ENCODE measurements at places on chromosomes 12 and 14.

GRCh38 chr14:51293149-51293911 is 53.3 kb downstream of the TMX1 start:
- DNase-seq, result no peak

- peak; percentile 60 for DNase-seq
Observed at GRCh38 chr12:110245369-110245772, 35.7 kb upstream of the ATP2A2 start.

DNA sequence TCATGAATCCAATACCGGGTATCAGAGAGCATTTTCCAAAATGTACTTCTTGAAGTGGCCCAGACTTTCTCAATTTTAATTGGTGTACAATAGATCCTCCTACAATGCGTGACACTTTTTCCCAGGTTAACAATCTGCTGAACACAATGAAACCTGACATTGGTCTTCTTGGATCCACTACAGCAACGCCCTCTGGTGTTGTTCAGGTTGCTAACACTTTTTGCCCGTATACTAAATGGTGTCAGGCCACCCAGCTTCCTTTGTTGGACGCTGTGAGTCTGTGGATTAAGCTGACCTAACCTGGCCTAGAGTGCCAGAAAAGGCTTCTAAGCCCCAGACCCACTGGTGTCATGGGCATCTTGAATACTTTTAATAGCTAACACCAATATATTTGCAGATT is 89.2 kb downstream of the KCNK10 start:
- DNase-seq, result peak; percentile 34

- DNase-seq, result no peak
Observed at GRCh38 chr12:94596596-94596995, 53.8 kb downstream of the TMCC3 start.

DNA sequence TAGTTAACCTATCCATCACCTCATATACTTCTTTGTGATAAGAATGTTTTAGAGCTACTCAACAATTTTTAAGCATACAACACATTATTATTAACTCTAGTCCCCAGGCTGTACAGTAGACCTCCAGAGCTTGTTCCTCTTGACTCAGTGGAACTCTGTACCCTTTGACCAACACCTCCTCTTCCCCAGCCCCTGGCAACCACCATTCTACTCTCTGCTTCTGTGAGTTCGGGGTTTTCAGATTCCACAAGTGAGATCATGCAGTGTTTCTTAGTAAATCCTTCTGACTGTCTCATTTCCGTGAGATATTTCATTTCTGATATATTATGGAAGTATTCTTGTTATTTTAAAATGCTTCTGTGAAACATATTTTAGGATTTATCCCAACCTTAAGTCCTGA is 200.7 kb downstream of the PCNX1 start:
- no peak for DNase-seq

DNA sequence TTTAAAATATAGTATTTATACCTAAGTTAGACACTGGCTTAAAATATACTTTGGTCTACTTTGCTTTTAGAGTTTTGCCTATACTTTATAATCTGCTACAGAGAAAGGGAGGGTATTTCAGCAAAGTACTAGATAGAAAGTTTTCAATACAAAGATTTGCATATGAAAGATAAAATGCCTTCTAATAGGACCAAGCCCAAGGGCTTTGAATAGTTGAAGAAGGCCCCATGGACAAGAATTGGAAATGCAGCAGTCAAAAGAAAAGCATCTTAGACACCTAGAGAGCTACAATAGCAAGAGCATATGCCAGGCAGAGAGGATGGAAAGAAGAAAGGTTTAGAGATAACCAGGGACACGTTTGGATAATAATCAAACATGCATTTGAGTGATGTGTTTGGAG is 83.1 kb upstream of the DNM1L start:
- DNase-seq, result no peak

DNA sequence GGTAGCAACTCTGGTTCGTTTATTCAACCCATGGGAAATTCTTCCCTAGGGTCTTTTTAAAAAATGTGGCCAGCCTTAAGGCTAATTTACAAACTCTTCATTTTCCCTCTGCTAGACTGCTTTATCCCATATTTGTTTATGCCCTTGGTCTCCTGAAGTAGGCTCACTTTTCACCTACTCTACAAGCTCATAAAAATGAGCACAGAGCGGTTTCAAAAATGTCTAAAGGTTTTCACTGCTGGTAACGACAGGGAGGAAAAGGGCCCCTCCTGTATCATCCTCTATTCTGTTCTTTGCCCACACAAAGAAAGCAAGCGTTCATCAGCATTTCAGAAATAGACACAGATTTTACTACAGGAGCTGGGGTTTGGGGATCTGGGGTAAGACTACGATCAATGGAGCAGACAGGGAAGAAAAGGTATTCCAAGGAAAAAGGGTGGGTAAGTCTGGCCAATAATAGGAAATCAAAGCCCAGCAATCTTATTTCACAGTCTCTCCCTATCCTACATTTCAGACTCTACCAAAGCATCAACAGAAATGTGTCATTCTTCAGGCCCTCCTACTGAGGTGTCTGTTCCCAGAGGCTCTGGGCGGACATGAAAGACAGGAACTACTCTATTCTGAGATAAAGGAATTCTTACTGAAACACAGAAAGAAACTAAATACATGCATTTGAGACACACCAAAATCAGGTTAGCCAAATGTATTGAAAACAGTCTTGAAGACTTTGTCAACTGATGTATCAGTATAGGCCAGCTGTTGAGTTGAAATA is 86.4 kb downstream of the SPPL3 start:
- no peak for DNase-seq

- no peak for DNase-seq
Observed at GRCh38 chr12:95336387-95337067, 118.9 kb downstream of the VEZT start.

DNA sequence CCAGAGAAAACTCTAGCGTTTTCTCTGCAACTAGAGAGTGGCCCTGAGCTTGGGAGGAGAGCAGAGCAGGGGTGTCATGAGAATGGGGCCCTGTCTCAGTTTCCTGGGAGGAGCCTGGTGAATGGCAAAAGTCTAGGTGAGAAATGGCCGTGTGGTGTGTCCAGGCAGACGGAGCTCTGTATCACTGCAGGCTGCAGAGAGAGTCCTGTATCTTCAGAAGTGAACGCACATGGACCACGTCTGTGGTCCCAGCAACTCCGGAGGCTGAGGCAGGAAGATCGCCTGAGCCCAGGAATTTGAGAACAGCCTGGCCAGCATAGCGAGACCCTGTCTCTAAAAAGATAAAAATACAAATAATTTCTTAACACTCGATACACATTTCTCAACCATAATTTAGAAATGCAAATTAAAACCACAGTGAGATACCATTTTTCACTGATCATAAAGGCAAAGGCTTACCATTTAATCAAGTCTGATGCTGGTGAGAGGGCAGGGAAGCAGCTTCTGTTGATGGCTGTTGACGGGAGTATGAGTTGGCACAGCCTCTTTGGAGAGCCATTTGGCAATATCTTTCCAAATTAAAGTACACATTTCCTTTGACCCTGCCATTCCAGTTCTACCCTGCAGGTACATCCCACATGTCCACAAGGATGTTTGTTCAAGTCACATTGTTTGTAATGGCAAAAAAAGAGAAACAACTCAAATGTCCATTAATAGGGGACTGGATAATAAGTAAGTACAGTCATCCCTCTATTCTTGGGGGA is 51.0 kb downstream of the NFKBIA start:
- DNase-seq, result no peak

DNA sequence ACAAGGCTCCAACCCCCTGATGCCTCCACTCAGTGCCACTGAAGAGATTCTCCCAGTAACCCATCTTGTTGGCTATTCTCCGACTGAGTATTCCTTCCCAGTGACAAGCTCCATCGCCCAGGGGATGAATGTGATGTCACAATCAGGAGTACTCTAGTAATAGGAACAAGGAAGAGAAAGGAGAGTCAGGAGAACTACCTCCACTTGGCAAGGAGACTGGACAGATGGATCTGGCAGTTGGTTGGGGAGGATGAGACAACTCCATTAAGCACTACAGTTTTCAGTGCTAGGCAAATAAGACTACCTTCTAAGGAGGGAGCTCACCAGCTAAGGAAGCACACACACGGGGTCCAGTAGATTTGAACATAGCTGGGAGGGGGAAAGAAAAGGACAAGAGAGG is 5.3 kb downstream of the RNF41 start:
- DNase-seq, result no peak

DNA sequence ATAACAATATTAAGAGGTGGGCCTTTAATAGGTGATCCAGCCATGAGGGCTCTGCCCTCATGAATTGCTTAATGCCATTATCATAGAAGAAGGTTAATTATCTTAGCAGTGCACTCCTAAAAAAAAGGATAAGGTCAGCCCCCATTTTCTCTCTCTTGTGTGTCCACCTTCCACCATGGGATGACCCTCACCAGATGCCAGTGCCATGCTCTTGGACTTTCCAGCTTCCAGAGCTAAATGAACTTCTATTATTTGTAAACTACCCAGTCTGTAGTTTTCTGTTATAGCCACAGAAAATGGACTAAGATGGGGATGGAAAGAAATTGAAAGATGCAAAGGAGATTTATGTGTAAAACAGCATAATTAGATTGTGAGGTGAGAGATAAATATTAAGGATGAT is 125.4 kb downstream of the FOXA1 start:
- DNase-seq, result no peak

- no peak for DNase-seq
Observed at GRCh38 chr12:1184402-1184801, 193.4 kb downstream of the ERC1 start.

GRCh38 chr12:67705394-67706370 is 57.1 kb downstream of the DYRK2 start:
- no peak for DNase-seq

GRCh38 chr12:18951218-18951617 is 178.3 kb upstream of the PLEKHA5 start:
- DNase-seq, result no peak

GRCh38 chr12:110199339-110200123 is 75.4 kb downstream of the IFT81 start:
- DNase-seq, result peak; percentile 53

- DNase-seq, result no peak
Observed at GRCh38 chr14:30180219-30180618, 252.6 kb upstream of the PRKD1 start.

DNA sequence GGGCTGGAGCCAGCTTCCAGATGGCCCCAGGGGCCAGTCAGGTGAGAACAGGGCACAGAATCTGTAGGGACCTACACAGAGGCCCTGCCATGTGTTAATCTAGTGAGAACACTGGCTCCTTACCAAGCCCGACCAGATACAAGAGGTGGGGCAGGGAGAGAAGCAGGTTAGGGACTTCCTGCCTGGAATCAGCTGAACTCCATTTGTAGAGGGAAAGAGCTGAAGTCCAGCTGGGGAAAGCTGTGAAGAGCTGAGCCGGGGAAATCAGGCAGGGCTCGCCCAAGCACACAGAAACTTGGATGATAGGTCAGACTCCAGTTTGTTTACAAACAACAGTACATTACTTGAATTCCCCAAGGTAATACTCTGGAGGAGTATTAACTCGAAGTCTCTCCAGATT is 46.7 kb downstream of the PTGER2 start:
- no peak for DNase-seq

- no peak for DNase-seq
Observed at GRCh38 chr12:130990034-130990433, 36.3 kb downstream of the ADGRD1 start.

GRCh38 chr14:69483765-69484443 is 624 bp upstream of the PLEKHD1 start:
- no peak for DNase-seq

- no peak for DNase-seq
Observed at GRCh38 chr12:127060310-127060847, 1206.6 kb upstream of the TMEM132C start.

DNA sequence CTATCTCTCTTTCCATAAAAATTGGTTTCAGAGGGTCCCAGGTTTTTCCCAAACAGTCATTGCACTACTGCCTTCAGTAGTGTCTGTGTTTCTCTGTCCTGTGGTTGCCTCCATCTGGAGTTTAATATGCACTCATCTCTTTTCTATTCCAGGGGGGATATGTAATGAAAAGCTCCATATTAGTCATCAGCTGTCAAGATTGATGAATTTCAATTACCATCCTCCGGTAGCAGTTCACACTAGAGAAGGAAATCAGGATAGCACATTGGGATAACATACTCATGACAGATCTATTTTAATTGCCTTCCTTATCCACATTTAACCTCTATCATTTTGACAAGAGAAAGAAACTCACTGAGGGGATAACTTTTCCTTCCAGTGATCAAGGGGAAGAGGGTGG is 589.0 kb upstream of the SEL1L start:
- DNase-seq, result no peak

GRCh38 chr12:57518920-57519795 is 1.2 kb downstream of the DDIT3 start:
- peak; percentile 28 for DNase-seq

DNA sequence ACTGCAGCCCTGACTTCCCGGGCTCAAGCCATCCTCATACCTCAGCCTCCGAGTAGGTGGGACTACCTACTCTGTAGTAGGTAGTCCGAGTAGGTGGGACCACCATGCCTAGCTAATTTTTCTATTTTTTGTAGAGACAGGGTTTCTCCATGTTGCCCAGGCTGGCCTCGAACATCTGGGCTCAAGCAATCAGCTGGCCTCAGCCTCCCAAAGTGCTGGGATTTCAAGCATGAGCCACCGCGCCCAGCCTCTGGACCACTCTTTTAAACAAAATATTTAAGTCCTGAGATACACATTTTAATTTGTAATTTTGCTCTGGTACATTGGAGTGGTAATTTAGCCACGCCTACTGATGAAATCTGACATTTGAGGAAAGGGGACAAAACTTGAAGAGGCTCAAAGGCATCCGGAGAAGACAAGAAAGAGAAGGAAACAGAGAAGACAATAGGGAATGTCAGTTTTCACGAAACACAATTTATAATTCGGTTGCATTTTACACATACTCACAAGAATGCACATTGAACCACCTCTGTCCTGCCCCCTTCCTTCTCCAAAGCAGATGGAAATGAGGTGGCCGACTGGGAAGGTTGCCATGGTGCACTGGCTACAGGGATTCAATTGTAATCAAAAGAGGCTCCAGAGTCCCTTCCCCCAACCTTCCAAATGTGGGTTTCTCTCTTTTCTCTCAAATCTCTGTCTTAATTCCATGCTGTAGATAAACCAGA is 9.7 kb upstream of the TUBA1A start:
- no peak for DNase-seq

GRCh38 chr12:104833756-104834155 is 124.3 kb downstream of the SLC41A2 start:
- DNase-seq, result no peak

DNA sequence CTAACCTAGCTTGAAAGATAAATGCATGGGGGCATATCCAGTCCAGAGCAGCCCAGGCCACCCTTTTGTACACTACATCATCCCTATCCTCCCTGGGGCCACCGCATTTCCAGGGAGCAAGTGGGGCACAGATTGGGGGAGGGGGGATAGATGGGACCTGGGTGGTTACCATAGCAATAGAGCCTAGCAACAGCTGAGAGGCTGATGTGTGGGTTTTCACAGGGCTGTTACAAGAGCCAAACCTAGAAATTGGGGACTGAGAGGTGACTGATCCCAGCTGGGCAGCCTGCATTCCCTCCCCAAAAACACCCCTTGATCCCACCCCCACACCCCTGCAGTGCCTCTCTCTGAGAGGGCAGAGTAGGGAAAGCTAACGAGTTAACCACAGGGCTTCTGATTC is 3.7 kb upstream of the ZNF384 start:
- no peak for DNase-seq
